Activated CD4-positive, alpha-beta memory T cell treated with anti-CD3 and anti-CD28 coated beads for 36 hours (primary cell): ENCODE measurements at places on chromosomes 13 and 19.

DNA sequence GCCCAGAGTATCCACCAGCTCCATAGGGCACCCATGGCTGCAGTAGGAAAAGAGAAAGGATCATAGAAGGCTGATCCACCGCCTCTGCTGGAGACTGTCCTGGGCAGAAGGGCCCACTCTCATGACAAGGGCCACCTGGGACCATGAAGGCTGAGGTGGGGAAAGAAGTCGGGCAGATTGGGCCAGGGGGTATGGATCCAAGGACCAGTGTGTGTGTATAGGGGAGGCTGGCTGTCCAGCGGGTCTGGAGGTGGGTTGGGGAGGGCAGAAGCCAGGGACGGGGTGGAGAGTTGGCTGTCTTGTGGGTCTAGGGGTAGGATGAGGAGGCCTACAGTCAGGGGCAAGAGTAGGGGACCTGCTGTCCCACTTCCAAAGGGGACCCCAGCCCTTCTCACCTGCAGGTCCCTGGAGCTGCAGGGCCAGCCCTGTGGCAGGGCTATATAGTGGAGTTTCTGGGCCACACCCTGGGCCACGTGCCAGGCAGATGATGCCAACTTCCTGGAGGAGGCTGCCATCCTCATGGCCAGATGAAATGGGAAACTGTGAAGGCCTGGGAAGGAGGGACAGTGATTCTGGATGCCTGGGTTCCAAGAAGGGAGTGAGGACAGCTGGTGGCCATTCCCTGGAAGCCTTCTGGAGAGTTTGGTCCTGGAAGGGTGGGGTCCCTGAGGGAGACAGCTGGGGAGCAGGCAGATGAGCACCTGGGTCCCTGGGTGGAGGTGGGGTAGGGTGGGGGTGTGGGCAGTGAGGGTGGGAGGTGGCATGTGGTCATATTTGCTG lies at the start of gene FCGBP:
FCGBP (minus strand) TSS at position 51 of the 780 bp plus-strand sequence.
- peak within 1 kb of the TSS; percentile 59 for H3K27ac ChIP-seq
- no peaks in the 10 kb centered on the region for H3K27me3 ChIP-seq
- DNase-seq = no peak
- H3K4me3 ChIP-seq = no peak within 1 kb of the TSS
- H3K4me1 ChIP-seq = peaks cover 54% of the 10 kb centered on the region

- no peak for DNase-seq
- peak overlapping the region; percentile 87 for H3K27ac ChIP-seq
- peaks cover 44% of the 10 kb centered on the region for H3K36me3 ChIP-seq
- peak overlapping the region; percentile 71 for H3K4me3 ChIP-seq
- peaks cover 81% of the 10 kb centered on the region for H3K4me1 ChIP-seq
Measured at GRCh38 chr13:32530841-32531253, 7.7 kb downstream of the N4BP2L2 start.

DNA sequence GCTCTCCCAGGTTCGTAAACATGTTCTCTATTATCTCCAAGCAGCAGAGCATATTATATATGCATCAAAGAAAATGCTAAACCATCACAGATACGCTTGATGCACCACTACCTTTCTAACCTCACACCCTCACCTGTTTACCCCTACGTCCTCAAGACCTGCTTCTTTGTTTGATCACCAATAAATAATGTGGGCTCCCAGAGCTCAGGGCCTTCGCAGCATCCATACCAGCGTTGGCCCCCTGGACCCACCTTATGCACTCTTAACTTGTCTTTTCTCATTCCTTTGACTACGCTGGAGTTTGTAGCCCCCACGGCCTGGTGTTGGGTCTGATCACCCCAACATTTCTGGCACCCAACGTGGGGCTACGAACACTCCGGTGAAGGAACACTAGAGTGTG lies 10.0 kb upstream of the ZNF443 start:
- H3K4me1 ChIP-seq = no peaks in the 10 kb centered on the region
- H3K27me3 ChIP-seq = no peaks in the 10 kb centered on the region
- no peak overlapping the region for H3K27ac ChIP-seq
- H3K4me3 ChIP-seq = no peak overlapping the region
- no peak for DNase-seq

DNA sequence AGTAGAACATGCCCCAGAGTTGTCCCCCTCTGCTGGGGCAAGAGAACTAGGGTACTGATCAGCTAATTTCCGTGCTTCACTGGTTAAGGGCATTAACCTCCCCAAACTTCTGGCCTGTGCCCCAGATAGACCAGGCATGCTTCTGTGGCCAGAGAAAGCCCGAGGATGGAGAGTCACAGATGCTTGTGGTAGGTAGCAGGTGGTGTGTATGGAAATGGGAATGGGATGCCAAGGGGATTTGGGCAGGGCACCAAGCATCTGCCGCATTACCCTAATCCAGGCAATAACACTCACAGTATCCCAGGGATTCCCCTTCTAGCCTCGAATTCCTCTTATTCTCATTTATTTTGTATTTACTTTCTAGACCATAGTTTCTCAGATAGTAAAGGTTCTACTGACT lies 124.8 kb upstream of the KLF12 start:
- no peak overlapping the region for H3K4me3 ChIP-seq
- peaks cover 7% of the 10 kb centered on the region for H3K36me3 ChIP-seq
- peaks cover 56% of the 10 kb centered on the region for H3K4me1 ChIP-seq
- no peak for DNase-seq
- H3K27ac ChIP-seq = no peak overlapping the region

DNA sequence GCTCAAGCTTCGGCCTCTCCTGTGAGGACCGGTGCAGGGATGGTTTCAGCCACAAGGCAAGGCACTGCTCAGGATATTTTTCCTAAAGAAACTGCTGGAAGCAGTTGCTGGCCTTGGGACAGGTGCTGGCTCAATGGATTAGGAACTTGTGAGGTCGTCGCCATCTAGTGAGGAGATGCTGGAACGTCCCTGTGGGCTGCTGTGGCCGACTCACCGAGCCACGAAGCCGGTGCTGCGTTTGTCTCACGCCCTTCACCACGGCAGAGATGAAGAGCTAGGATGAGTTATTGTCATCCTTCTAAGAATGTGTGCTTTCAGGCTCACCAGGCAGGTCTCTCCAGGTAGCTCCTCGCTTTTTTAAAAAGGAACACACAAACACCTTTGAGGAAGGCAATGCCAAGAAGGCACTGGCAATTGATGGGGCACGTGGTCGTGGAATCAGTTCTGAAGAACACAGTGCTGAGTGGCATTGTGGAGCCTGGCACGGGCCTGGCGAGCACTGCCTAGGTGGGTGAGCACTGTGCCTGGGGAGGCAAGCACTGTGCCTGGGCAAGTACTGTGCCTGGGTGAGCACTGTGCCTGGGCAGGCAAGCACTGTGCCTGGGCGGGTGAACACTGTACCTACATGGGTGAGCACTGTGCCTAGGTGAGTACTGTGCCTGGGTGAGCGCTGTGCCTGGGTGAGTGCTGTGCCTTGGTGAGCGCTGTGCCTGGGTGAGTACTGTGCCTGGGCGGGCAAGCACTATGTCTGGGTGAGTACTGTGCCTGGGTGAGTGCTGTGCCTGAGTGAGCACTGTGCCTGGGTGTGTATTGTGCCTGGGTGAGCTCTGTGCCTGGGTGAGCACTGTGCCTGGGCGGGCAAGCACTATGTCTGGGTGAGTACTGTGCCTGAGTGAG lies 140.4 kb downstream of the TEX29 start:
- no peaks in the 10 kb centered on the region for H3K36me3 ChIP-seq
- peak; percentile 12 for DNase-seq
- H3K4me1 ChIP-seq = no peaks in the 10 kb centered on the region
- H3K27me3 ChIP-seq = peaks cover 5% of the 10 kb centered on the region
- H3K27ac ChIP-seq = no peak overlapping the region

- H3K4me3 ChIP-seq = no peak overlapping the region
- peaks cover 3% of the 10 kb centered on the region for H3K4me1 ChIP-seq
- H3K36me3 ChIP-seq = peaks cover 58% of the 10 kb centered on the region
Measured at GRCh38 chr19:50039968-50040367, 14.2 kb downstream of the ZNF473 start.

DNA sequence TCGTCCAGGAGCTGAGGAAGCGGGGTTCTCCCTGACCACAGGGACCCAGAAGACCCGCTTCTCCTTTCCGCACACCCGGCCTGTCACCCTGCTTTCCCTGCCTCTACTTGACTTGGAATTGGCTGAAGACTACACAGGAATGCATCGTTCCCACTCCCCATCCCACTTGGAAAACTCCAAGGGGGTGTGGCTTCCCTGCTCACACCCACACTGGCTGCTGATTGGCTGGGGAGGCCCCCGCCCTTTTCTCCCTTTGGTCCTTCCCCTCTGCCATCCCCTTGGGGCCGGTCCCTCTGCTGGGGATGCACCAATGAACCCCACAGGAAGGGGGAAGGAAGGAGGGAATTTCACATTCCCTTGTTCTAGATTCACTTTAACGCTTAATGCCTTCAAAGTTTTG lies 18.9 kb downstream of the VASP start:
- peaks cover 37% of the 10 kb centered on the region for H3K36me3 ChIP-seq
- H3K27me3 ChIP-seq = peaks cover 1% of the 10 kb centered on the region
- peaks cover 22% of the 10 kb centered on the region for H3K4me1 ChIP-seq
- no peak overlapping the region for H3K4me3 ChIP-seq
- no peak overlapping the region for H3K27ac ChIP-seq

- peaks cover 11% of the 10 kb centered on the region for H3K4me1 ChIP-seq
- H3K36me3 ChIP-seq = peaks cover 16% of the 10 kb centered on the region
- H3K27me3 ChIP-seq = no peaks in the 10 kb centered on the region
- DNase-seq = no peak
- peak overlapping the region; percentile 87 for H3K4me3 ChIP-seq
Measured at GRCh38 chr19:52896431-52897137, 851 bp downstream of the ZNF320 start.

DNA sequence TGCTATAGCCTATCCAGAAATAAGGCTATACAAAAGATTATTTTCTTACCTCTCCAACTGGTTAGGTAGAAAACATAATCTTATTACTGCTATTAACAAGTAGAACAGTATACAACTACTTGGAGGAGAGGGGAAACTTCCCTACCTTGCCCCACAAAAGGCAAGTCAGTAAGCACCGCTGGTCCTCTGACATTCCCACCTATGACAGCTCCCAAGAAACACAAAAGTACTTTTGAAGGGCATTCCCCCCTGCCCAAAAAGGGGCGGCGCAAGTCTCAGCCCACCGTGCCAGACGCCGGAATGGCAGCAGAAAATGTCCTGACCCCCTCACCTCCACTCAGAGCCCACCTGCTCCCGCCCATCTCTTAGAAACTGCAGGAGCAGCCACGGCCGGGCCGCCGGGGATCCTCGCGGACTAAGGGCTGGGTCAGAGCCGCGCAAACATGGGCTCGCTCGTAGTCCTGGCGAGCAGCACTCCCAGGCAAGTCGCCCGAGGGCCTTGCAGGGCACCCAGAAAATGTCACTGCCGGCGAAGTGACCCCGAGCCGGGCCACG lies 437 bp downstream of the SUCLA2 start:
- DNase-seq = no peak
- peak overlapping the region; percentile 15 for H3K27ac ChIP-seq
- peak overlapping the region; percentile 93 for H3K4me3 ChIP-seq
